ENCODE measurements at places on chromosomes 16 and 17. TPM values are rescaled to one million over a fixed set of nuclear protein-coding genes. Genes with fewer than 3 reads are reported as not detected.

The KRT27 gene
- total RNA-seq: not detected

The CCL18 gene
- total RNA-seq: not detected

The SMTNL2 gene
- total RNA-seq: 0.28 TPM

The C17orf78 gene
- not detected for total RNA-seq

The SDK2 gene
- 1.1 TPM for total RNA-seq

The CLEC19A gene
- 0.08 TPM for total RNA-seq

The NXPH3 gene
- 1.9 TPM for total RNA-seq

The TMEM220 gene
- 3.4 TPM for total RNA-seq

The TNFSF12 gene
- 12.2 TPM for total RNA-seq

The SMPD3 gene
- 0.18 TPM for total RNA-seq

The TBC1D3I gene
- not detected for total RNA-seq

The CLEC10A gene
- not detected for total RNA-seq

The RPRML gene
- 0.46 TPM for total RNA-seq

The KRTAP4-6 gene
- total RNA-seq: not detected

The CTF1 gene
- 0.21 TPM for total RNA-seq

The CLEC3A gene
- total RNA-seq: not detected

The C1QTNF8 gene
- 0.05 TPM for total RNA-seq

The TEKT3 gene
- 0.18 TPM for total RNA-seq

The KRTAP4-9 gene
- not detected for total RNA-seq

The GDPD1 gene
- 0.97 TPM for total RNA-seq

The SDR42E2 gene
- not detected for total RNA-seq

The PHOSPHO1 gene
- total RNA-seq: 1.1 TPM

The EFCAB13 gene
- total RNA-seq: 1.5 TPM

The PLEKHG4 gene
- 10.1 TPM for total RNA-seq

The ADORA2B gene
- 13.3 TPM for total RNA-seq

The PIMREG gene
- 48.3 TPM for total RNA-seq

The NOG gene
- 0.85 TPM for total RNA-seq

The KRT12 gene
- total RNA-seq: not detected

The TERB1 gene
- total RNA-seq: 0.07 TPM

The MT1A gene
- total RNA-seq: 30.3 TPM

The LRRC36 gene
- not detected for total RNA-seq

The MT1F gene
- 20.2 TPM for total RNA-seq

The GRB7 gene
- total RNA-seq: 3.8 TPM

The FKBP10 gene
- 95.5 TPM for total RNA-seq

The CFAP119 gene
- total RNA-seq: 6.6 TPM

The RGS11 gene
- total RNA-seq: 2.3 TPM

The CDC6 gene
- 48.1 TPM for total RNA-seq

The BLMH gene
- 45.0 TPM for total RNA-seq

The CCNF gene
- total RNA-seq: 24.8 TPM

The TBC1D3G gene
- total RNA-seq: not detected

The OR4D1 gene
- total RNA-seq: 0.02 TPM

The LLGL2 gene
- total RNA-seq: 20.1 TPM

The CDK5R1 gene
- total RNA-seq: 7.7 TPM

The HAP1 gene
- 1.2 TPM for total RNA-seq
